ENCODE measurements at places on chromosomes 13 and 19.

DNA sequence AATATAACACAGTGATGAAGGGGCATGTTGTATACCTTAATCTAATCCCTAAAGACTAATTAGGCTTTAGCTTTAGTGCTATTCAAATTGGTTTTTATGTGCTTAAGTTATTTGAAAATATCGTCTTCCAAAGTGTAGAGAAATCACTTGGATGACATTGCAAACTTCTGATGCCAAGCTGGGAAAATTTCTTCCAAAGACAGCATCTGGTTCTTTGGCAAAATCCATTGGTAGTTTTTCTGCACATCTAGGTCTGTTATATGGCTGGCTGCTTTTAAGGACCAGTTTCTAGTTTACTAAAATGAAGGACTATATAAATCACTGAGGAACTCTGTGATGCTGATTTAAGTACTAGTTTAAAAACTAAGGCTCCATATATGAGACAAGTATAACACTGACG is 2362.3 kb downstream of the PCDH9 start:
- DNase-seq, result no peak

DNA sequence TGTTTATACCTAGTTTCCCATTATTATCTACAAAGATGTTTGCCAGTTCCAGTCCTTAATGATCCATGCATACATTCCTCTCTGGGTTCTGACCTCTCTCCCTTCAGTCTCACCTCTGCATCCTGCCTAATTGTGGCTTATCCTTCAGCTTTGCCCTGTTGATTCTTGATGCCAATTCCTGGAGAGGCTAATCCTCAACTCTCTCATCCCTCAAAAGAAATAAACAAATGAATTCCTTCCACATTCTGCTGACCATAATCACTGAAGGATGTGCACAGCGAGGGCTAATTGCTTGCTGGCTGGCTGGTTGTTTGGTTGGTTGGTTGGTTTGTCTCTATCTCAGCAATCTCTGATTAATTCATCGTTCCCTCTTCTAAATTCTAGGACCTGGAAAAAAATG is 113.8 kb downstream of the IRS2 start:
- DNase-seq, result no peak

GRCh38 chr19:34508540-34508939 is 27.0 kb downstream of the WTIP start:
- DNase-seq, result no peak

GRCh38 chr19:45152504-45153338 is 8.1 kb downstream of the NKPD1 start:
- DNase-seq, result no peak

DNA sequence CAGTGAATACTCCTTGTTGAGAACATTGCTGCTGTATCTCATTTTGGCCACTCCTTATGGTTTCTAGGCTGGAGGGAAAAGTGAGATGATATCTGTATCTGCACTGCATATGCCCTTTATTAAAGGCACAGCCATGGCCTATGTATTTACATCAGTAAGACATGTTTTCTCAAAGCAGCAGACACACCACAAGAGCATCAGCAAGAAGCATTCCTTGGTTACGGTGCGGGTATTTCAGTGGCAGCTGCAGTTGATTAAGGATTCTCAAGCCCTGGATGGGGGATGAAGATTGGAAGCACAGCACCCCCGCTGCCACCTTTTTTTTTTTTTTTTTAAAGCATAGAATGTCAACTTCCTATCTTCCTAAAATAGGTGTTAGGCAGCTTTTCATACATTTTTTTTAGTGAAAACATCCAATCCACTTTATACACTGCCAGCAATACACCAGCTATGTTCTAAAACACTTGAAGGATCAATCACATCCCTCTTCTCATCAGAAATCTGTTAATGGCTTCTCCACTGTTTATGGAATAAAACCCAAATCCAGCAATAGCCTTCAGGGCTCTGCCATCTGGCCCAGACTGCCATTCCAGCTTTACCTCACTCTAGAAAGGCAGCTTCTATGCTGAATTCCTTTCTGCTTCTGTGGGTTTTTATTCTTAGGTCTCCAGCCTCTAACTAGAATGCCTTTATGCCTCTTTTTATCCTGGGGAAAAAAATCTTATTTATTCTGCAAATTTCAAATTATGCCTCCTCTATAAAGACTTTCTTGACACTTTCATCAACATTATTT is 331.0 kb downstream of the DNAJC15 start:
- no peak for DNase-seq

GRCh38 chr19:43464134-43464775 is 1.2 kb downstream of the LYPD3 start:
- no peak for DNase-seq

Measured in PC-9 (cell line).